Activated T-helper 1 cell treated with Interleukin-2 at 50 U/mL for 16 hours (primary cell): ENCODE measurements at places on chromosomes 12 and 14.

GRCh38 chr14:38485026-38485425 lies 229.1 kb upstream of the CLEC14A start:
- no peak for DNase-seq

DNA sequence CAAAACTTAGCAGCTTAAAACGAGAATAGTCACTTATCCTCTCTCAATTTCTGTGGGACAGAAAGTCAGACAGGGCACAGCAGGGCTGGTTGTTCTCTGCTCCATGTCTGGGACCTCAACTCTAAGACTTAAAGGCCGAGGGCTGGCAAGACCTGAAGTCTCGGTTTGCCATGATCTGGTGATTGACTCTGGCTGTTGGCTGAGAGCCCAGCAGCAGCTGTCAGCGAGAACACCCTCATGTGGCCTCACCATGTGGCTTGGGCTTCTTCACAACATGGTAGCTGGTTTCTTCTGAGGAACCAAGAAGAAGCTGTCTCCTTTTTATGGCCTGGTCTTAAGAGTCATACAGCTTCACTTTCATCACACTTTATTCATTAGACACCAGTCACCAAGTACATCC lies 1.7 kb upstream of the VASH1 start:
- DNase-seq = no peak

DNA sequence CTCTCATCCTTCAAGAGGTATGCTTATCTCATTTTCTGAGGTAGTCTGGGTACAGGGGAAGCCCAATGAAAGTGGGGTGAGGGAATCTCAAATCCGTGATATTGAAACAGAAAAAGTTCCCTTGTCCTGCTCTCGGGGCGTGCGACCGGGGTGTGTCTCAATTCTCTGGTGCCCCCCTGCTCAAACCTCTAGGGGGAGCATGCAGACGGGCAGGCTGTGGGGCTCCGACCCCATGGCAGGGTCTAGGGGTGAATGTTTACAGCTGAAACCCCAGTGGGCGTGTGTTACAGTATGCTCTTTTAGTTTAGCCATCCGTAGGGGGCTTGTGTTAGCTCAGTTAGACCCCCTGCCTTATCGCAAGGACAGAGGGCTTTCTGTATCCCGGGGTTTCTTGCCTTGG lies 68.7 kb downstream of the PTPRQ start:
- DNase-seq = no peak

GRCh38 chr14:49212721-49213120 lies 373.5 kb downstream of the RPS29 start:
- DNase-seq = no peak

- peak; percentile 15 for DNase-seq
Measured at GRCh38 chr14:61280092-61280525, 1.0 kb downstream of the TMEM30B start.

- DNase-seq = no peak
Measured at GRCh38 chr14:93156693-93157369, 27.9 kb downstream of the MOAP1 start.

- DNase-seq = no peak
Measured at GRCh38 chr14:105616802-105617192, 90.4 kb downstream of the TMEM121 start.

DNA sequence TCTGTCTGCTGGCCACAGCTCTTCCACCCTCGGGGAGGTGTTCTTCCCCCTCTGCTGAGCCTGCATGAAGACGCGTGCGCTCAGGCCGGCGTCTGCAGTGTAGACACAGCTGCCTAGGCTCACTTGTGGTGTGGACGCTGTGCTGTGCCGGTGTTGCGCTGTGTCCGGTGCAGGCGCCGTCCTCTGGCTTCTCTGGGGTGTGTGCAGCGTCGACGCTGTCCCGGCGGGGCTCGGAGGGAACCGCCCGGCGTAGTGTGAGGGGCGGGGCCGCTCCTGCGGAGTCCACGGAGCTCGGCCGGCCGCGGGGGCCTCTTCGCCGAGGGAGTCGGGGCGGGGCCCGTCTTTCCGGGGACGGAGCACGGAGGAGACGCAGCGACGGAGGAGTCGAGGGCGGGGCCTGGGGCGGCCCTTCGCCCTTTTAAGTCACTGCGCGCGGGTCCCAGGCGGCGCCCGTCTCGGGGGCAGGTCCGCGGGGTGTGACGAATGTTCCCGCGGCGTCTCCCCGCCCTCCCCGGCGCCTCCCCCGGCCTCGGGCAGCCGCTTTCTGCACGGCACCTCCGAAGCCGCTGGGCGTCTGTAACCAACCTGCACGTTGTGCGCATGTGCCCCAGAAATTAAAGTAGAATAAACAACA lies 45.2 kb downstream of the NOC4L start:
- peak; percentile 93 for DNase-seq

DNA sequence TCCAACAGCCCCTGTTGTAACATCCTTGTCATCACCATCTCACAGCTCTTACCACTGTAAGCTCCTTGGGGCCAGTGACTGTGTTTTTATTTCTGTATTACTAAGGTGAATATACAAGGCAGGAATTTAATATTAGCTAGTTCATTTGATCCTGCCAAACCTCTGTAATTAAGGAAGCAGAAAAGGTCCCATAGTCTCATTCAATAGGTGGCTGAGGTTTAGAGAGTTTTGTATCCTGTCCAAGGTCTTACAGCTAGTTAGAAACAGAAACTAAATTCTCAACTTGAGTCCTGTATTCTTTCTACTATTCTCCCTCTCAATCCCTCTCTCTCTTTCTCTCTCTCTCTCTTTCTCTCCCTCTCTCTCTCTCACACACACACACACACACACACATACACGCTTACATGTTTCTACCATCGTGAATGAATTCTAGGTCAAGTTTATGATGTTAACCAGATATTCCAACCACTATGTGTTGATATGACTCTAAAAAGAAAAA lies 543 bp upstream of the GLIPR1 start:
- no peak for DNase-seq

GRCh38 chr12:89172224-89172623 lies 180.1 kb downstream of the DUSP6 start:
- no peak for DNase-seq

DNA sequence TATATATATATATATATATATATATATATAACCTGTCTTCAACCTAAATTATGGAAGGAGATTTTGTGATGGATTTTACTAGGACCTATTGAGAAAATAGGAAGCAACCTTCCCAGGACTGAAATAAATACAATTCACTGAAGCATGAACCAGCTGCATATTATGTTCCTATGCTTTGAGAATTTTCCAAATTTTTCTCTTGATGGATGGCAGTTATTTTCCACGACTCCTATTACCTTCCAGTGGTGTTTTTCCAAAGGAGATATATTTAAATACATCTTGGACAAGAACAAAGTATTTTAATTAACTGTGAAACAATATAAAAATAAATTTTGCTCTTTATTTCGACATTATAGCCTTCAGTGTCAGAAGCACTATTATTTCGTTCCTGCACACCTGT lies 87.9 kb downstream of the TMTC1 start:
- no peak for DNase-seq

DNA sequence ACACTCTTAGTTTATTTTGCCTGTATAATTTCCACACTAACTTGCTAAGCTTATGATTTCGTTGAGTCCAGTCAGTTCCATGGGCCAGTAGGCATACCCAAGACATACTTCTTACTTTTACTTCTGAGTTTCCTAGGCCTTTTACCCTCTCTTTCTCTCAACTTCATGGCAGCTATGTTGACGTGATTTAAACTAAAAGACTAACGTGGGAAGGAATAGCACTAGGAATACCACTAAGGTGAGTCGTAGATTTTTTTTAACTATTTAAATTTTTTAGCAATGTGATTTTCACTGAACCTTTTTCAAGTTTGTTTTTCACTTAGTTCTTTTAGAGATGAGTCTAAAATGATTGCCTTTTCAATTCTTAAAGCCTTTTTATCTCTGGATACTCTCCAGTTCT lies 793.5 kb upstream of the NOVA1 start:
- DNase-seq = no peak

- DNase-seq = no peak
Measured at GRCh38 chr12:119072440-119072839, 91.1 kb downstream of the SRRM4 start.

DNA sequence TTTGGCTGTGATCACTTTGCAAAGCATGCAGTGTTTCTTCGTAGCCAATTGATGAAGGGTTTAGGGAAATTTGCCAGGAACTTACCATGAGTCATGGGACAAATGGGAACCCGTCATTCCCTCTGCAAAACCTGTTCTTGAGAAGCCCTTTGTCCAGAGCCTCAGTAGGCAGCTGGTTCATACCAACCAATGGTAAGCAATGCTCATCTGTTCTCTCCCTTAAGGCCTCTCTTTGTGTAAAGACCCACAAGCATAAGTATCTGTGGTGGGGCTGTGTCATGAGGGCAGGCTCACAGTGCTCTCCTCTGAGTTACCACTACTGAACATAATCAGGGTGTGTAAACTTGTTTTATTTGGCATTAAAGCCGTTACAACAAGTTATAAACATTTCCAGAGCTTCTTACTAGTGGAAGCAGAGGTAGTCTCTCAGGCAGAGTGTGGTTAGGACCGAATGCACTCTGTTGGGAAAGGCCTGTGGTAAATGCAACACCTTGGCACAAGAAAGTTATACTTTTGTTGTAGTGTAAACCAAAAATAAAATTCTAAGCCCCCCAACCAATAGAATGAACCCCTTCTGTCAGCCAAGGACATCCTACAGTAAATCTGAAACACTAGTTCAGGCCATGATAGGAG lies 119.8 kb downstream of the SINHCAF start:
- no peak for DNase-seq

- DNase-seq = no peak
Measured at GRCh38 chr12:76101739-76102385, 17.4 kb upstream of the NAP1L1 start.

DNA sequence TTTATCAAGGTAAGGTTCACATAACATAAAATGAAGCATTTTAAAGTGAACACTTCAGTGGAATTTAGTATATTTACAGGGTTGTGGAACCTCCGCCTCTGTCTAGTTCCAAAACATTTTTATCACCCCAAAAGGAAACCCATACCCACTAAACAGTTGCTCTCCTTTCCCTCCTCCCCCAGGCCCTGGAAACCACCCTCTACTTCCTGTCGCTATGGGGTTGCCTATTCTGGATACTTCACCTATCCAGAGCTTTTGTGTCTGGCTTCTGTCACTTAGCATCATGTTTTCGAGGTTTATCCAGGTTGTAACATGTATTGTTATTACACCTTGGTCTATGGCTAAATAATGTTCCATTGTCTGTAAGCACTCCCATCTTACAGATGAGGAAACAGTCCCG lies 27.7 kb upstream of the ZFP36L1 start:
- no peak for DNase-seq

- no peak for DNase-seq
Measured at GRCh38 chr12:2834581-2835491, at the start of gene NRIP2. NRIP2 (minus strand) TSS chr12:2835035; CDS start chr12:2834983, 52 bp downstream.

DNA sequence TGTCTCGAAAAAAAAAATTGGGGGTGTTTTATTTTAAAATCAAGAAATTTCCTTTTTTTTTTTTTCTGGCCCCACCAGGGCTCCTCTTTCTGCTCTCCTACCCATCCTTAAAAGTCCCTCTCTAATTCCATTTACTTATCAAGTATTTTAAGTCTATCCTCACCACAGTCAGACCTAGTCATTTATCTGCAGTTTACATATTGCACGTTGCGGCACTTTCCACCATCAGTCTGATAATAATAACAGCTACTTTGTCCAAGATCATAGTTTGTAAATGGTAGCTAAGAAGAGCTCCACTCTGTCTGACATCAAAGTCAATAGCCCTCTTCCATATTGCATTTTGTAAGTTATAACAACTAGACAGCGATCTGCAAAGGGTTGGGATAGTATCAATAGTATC lies 23.6 kb upstream of the CAND1 start:
- DNase-seq = no peak

GRCh38 chr12:15227004-15227679 lies 5.9 kb upstream of the RERG start:
- DNase-seq = no peak

- DNase-seq = no peak
Measured at GRCh38 chr14:55414551-55414950, 2.9 kb upstream of the ATG14 start.

DNA sequence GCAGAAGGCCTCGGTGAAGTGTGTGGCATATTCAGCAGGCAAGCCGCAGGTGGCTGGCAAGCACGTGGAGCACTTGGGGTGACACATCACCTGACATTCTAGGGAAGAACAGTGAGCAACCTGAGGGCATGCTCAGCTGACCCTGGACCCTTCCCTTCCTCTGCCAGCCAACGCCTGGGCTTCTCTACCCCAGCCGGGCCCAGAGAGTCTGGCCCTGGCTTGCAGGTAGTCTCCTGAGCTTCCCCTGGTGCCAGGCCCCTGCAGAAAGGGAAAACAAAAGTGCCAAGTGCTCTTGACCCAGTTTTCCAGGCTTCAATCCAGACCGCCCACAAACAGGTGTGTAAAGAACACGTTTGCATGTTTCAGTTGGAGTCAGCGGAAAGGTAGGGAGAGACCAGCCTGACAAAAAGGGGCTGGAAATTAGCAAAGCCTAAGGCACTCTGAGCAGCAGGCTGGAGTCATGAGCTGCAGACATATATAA lies 45.7 kb downstream of the PRKAB1 start:
- no peak for DNase-seq

- no peak for DNase-seq
Measured at GRCh38 chr12:3704512-3705353, 48.2 kb downstream of the CRACR2A start.

- DNase-seq = no peak
Measured at GRCh38 chr12:96157427-96157826, 36.7 kb upstream of the ELK3 start.

GRCh38 chr14:96233661-96234060 lies 22.3 kb upstream of the BDKRB1 start:
- no peak for DNase-seq

DNA sequence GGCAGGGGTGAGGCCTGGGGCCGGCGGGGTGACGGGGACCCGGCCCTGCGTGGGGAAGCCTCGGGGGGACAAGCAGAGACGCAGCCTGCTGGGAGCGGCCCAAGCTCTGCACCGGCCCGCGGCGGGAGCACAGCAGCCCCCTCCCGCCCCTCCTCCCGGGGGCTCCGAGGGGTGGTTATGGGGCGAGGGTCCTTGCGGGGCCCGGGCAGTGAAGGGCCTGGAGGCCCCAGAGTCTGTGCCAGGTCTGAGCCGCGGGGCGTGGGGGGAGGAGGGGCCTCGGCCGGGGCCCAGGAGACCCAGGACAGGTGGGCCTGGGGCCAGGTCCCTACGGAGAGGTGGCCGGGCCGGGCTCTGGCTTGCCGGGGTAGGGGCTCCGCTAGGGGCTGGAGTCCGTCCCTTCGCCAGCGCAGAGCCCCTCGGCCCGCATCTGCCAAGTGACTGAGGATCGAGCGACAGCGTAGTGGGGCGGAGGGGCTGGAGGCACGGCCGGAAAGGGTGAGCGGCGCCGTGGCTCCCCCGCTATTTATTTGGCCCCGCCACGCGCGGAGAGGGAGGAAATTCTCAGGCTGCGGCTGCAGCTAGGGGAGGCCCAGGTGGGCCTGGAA lies 495 bp downstream of the TMEM121 start:
- DNase-seq = no peak
